ENCODE measurements at places on chromosomes 1 and 21.

GRCh38 chr1:92291372-92291999 is 7.3 kb downstream of the GLMN start:
- DNase-seq = peak; percentile 68

GRCh38 chr1:239879321-239880170 is 212.1 kb upstream of the FMN2 start:
- DNase-seq = no peak

DNA sequence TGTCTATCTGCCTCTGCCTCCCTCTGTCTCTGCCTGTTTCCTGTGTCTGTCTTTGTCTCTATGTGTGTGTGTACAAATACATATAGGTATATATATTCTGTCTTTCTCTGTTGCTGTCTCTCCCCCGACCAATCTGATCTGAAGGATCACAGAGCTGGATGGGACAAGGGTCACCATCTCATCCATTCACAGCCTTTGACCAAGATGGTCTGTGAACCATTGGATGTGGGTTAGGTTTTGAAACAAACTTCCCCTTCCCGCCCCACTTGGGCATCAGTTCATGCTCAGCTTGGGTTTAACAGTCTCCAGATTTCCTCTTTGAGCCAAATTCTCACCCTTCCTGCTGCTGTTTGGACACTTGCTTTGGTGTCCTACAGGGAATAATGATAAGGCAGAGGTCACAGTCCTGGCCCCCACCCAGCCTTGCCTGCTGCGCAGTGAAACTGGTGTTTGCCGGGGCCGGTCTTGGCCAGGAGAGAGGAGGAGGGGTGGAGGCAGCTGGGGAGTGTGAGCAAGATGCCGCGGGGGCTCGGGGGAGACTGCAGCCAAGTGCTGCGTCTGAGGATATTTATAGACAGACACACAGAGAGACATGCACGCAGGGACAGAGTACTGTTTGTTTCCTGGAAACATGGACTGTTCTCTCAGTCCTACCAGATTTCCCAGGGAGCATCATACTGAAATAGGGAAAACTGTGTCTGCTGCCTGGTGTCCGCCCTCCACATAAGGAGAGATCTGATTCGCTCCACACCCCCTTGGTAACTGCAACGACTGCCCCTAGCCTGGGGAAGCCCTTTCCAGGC is 27.0 kb upstream of the BTG2 start:
- DNase-seq = no peak

GRCh38 chr21:37237764-37238163 is 29.4 kb downstream of the VPS26C start:
- DNase-seq = no peak

DNA sequence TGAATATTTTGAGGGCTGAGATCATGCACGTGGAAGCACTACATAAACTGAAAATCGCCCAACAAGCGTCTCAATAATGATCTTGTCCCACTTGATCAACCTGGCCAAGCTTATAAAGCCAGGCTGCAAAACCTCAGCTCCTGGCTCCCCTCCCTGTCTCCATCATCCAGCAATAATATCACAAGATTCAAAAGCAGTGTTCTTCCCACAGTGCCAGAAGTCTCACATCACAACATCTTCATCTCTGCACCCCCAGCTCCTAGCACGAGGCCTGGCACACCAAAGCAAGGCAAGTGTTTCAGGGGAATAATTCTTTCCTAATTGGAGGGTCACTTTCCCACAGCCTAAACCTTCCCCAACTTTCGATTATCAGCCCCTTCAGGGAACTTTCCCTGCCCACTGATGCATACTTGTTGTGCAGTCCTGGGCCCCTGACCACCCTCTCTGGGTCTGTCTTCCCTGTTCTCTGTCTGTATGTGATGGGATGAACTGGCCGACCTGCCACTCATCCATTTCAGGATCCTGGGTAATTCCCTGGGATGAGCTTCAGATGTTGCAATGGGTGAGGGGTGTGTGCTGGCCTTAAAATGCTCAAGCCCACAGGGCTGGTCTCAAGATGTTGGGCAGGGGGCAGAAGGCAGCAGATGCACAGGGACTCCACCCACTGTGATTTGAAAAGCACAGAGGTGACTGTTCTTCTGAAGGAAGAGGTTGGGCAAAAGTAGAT is 129.0 kb downstream of the DMRTB1 start:
- no peak for DNase-seq

DNA sequence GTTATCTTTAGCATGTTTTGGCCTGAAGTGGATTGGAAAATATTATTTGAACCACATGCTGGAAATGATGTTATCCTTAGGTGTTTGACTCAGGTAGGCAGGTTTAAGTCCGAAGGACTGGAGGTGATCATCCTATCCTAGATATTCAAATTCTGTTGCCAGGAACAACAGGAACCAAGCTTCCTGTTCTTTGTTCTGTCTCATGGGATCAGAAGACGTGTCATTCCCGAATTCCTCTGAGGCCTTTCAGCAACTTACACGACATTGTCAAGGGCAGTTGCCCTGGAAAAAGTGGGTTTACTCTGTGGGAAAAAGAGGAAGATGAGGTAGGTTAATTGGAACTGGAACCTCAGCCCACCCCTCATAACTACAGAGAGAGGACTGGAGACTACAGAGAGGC is 36.6 kb downstream of the SLAMF6 start:
- DNase-seq = no peak

- DNase-seq = no peak
Measured at GRCh38 chr21:44934276-44934675, 5.6 kb upstream of the SLX9 start.
